ENCODE measurements at places on chromosomes 11 and 22.

GRCh38 chr11:120995184-120995583, 28.7 kb upstream of the TBCEL start:
- DNase-seq = no peak

- no peak for DNase-seq
Observed at GRCh38 chr11:29676993-29677392, 339.8 kb downstream of the KCNA4 start.

- no peak for DNase-seq
Observed at GRCh38 chr22:47300698-47301405, 538.4 kb downstream of the TBC1D22A start.

GRCh38 chr22:23431337-23432072, 148.6 kb downstream of the IGLL1 start:
- DNase-seq = no peak

- no peak for DNase-seq
Observed at GRCh38 chr11:62909107-62909894, 11.9 kb downstream of the CHRM1 start.
